ENCODE measurements at places on chromosomes 6 and 20.

DNA sequence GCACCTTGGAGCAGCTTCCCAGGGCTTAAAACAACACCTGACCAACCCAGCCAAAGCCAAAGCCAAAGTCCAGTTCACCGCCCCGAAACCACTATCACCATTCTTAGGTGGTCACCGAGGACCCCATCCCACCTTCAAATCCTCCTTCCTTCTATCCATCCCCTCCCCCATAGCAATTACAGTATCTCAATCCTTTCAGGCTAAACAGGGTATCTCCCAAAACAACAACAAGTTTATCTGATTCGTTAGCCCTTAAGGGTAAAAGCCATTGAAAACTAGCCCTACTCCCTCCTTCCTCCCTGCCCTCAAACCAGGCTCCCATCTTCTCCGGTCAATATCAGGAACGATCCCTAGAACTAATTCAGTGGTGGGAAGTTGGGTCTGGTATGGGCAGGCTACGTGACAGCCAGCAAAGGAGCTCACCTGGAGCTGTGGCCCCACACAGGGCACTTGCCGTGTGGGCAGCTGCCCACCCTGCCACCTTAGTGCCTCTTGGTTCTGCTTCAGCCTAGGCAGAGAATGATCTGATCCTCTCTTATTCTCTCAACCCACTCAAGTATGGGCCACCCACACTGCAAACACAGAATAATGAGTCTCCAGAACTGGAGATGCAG is 2.0 kb downstream of the ARHGAP18 start:
- DNase-seq: no peak

- DNase-seq: no peak
These were observed 516 bp downstream of the TMEM151B start for GRCh38 chr6:44270526-44271405.

GRCh38 chr6:14221564-14222279 is 104.2 kb downstream of the CD83 start:
- DNase-seq: no peak

DNA sequence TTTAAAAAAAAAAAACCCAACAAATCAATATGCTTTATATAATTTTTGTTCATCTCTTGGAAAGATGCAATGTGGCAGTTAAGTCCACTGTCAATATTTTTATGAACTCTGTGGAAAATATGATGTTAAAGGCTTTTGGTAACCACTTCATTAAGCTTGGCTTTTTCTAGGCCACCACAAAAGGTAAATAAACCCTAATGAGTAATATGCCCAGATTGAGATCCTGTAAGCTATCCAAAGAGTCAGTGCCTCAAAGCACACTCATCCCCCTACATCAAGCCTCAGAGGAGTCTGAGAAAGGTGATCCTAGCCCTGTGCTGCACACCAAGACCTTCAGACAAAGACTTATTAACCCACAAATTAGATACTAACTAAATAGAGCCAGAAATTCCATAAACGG is 121.1 kb downstream of the CDC5L start:
- peak; percentile 60 for DNase-seq

DNA sequence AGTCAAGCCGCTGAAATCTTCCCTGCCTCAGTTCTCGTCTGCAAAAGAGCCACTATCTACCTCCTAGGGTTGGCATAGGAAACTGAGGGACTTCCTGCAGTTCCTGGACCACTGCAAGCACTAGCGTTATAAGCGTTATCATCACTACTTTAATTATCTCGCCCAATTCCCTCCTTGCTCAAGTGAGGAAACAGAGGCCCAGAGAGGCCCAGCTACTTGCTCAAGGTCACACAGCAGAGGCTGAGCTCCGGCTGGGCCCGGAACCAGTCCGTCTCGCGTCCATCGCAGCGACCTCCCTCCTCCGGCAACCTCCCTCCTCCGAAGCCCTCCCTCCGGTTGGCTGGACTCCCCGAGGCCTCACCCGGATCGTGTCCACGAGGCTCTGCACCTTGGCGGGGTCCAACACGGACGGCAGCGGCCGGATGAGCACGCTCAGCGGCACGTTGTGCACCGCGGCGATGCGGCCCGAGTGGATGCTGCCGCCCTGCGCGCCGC is 338 bp downstream of the SRXN1 start:
- no peak for DNase-seq

GRCh38 chr6:28462401-28462800 is 19.1 kb upstream of the ZSCAN23 start:
- DNase-seq: no peak

DNA sequence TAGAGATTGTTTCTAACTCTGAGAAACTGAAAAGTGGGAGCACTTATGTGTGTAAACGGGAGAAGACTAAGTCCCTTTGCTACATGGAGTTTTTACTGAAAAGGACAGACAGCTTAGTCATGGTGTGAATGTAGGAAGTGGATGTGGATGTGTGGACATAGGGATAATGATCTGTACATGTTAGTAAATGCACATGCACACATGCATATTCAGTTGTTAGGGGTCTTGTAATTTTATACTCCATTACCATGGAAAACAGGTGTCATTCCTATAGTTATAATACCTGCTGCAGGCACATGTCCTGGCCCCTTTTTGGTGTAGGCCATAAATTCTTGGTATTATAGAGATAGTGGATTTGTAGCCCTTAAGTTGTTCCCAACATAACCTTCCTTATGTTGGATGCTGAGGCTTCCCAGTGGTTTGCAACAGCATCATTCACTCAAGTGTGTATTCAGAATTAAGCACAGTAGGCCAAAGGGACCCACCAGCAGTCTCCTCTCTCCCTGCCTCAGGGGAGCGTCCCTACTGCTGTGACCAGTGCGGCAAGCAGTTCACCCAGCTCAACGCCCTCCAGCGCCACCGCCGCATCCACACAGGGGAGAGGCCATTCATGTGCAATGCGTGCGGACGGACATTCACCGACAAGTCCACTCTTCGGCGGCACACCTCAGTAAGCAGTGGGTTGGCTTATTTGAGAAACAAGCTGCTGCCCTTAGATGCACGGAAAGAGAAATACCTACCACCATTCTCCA is 7.3 kb downstream of the GZF1 start:
- no peak for DNase-seq

- peak; percentile 3 for DNase-seq
These were observed 171.4 kb downstream of the COL9A1 start for GRCh38 chr6:70131528-70131927.

GRCh38 chr6:43639984-43640800 is 4.6 kb downstream of the MAD2L1BP start:
- DNase-seq: no peak

- DNase-seq: no peak
These were observed 214.2 kb downstream of the FOXA2 start for GRCh38 chr20:22370137-22370536.

DNA sequence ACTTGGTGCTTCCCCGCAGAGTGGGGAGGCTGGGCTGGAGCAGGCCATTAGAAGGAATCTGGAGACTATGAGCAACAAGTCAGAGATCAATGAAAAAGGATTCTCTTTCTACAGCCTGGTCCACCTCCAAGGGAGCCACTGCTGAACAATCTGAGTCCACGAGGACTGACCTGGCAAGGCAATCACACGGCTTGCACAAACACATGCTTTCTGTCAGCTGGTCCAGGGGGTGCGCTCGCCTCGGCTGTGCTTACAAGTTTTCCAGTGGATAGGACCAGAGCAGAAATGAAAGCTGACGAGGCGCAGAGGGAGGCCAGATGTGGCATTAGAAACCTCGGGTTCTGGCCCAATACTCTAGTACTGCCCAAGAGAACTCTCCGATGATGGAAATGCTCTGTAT is 18.1 kb downstream of the KCNK5 start:
- no peak for DNase-seq

DNA sequence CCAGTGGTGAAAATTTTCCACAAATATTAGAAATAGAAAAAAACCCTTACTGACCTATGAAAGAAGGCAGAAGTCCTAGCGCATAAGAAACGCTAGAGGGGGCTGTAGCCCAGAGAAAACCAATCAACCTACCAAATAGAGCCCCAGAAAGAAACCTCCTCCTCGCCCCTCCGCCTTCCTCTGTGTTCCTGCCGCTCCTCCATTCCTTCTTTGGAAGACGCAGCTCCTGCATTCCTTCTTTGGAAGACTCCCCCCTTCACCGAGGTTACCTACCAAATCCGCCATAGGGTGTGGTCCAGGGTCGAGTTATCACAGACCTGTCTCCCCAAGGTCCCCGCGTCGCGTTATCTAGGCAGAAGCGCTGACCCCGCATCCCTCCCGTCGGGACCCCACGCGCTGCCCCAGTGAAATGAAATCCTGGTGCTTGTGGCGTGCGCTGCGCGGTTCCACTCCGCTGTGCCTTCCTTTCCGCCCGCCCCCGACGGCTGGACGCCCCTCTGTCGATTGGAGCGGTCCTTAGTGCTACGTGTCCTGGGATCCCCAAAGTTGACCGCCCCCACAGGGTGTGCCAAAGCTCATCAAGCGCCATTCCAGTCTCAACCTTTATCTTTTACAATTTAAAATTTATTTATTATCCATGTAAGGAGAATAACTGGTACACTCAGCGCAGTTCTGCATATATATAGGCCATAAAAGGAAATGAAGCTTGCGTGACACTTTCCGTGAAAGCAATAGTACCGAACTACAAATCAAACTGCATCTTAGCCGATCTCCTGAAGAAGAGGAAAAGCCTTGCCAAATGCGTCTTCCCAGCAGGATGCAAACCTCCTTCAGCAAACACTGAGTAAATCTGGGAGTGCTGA is 13.0 kb downstream of the RPP21 start:
- peak; percentile 71 for DNase-seq

GRCh38 chr20:63894358-63895201 is at the start of gene DNAJC5:
Gene DNAJC5, plus strand, starts transcription at chr20:63895126. Its CDS starts 33,220 bp downstream, at chr20:63928346.
- DNase-seq: peak; percentile 90

GRCh38 chr6:26489996-26490964 is 9.8 kb upstream of the BTN1A1 start:
- no peak for DNase-seq

GRCh38 chr6:69933239-69933638 is 66.9 kb downstream of the COL19A1 start:
- DNase-seq: no peak

DNA sequence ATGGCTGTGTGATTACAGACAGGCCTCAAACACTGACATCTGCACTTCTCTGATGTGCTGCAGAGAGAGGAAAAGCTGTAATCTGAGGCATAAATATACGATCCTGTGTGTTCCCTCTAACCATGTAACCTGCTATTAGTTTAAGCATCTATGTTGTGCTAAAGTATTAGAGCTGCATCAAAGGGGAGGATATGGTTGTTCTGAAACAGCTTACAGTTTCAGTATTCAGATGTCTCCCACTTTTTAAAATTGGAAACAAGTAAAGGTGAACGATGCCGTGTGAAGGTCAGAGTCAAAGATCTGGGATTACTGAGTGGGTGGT is 7.6 kb downstream of the PLEKHG1 start:
- DNase-seq: no peak

DNA sequence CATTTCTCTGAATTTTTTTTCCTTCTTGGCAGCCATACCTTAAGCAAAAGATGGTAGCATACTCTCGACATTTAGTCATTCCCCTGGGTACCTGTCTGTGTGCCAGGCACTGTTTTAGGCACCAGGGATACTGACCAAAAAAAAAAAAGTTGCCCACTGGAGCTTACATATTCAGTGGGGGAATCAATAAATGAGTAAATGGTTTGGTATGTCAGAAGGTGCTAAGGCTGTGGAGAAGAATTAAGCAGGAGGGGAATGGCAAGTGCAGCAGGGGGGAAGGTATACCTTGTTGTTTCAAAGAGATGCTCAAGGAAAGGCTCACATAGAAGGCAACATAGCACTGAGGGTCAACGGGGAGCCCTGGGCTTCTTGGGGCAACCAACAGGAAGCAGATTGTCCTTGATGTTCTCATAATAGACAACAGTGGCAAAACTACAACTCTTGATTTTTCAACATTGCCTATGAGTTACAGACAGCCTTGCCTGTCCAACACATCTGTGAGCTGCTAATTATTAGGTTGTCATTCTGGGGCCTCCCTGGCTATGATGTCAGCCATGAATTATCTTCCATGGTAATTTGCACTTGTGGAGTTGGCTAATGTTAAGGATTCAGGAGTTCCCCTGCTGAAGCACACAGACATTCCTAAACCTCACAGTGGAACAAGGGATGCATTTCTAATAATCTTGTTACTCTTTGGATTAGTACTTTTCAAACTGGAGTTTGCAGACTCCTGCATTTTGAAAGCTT is 19.6 kb downstream of the NT5E start:
- peak; percentile 47 for DNase-seq

DNA sequence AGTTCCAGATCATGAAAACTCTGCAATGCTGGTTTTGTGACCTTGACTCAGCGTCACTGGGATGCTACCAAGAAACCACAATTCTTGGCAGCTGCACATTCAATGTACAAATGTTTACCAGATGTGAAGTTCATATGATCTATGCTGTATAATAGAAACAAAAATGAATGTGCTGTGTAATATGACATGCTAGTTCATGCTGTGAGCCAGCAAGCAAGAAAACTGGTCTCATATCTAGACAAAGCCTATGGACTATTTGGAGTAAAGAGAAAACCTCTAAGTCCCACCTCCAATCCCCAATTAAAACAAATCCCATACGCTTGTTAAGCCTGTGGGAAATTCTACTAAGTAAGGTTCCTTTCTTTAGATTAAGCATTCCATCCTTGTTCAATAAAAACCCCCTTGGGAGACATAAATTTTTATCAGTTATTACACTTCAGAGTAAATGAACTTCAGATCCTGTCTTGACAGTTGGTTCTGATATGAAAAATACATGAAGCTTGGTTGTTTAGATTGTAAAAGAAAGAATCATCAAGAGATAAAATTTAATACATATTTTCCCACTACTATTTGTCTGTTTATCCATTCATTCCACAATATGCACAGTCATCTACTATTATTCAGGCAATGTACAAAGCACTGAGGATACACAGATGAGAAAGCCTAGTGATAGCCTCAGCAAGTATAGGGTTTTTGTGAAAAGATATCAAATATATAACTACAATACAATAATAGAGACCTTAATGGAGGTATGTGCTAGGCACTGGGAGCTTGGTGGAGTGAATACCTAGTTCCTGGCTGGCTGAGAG is 20.1 kb downstream of the COL21A1 start:
- peak; percentile 93 for DNase-seq

DNA sequence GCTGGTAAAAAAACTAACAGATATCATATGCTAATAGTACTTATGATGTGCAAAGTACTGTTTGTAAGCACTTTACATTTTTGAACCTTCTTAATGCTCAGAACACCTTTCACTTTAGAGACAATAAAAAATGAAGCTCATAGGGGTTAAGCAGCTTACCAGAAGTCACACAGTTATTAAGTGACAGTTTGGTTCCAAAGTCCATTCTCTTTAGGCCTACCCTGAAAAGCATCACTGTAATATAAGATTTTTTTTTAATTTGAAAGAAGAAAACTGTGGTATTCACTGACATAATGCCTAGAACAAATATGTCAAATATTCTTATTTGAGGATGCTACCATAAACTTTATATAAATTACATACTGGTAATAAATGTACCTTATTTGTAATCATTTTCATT is 127.6 kb upstream of the RUNX2 start:
- no peak for DNase-seq

- DNase-seq: peak; percentile 67
These were observed 43.8 kb upstream of the DYNLRB1 start for GRCh38 chr20:34472246-34472925.

GRCh38 chr20:14538433-14538832 is 201.0 kb upstream of the FLRT3 start:
- no peak for DNase-seq
